ENCODE measurements at places on chromosomes 6 and 20.

GRCh38 chr6:168133168-168133561 lies 54.2 kb upstream of the FRMD1 start:
- no peak overlapping the region for H3K4me3 ChIP-seq
- H3K27me3 ChIP-seq, result peaks cover 4% of the 10 kb centered on the region
- DNase-seq, result no peak
- H3K4me1 ChIP-seq, result peaks cover 5% of the 10 kb centered on the region

DNA sequence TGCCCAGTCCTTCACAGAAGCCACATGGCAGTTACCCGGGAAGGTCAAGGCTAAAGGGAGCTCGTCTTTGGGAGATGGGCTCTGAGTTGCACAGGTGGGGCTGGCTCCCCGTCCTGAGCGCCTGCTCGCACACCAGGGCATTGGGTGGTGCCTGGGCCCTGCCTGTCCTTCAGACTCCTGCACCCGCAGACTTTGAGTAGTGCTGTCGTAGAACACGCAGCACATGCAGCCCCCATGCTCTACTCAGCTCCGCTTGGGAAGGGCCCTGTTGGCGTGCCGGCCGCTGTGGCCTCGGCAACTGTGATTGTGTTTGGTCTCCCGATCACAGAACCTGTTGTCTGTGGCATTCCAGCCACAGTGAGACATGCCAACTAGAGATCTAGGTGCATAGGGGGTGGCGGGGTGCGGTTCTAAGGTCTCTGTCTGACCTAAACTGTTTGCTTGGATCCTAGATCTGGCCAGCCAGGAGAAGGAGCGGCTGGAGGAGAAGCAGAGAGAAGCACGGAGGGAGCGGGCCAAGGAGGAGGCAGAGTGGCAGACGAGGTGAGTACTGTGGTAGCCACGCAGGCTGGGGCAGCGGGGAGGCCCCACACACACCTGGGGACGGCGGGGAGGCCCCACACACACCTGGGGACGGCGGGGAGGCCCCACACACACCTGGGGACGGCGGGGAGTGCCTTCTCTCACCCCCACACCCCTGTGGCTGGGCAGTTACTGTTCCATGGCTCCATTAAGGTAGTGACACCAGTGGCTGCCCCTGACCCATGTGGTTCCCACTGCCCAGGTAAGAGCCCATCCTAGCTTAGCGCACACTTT lies 11.3 kb upstream of the ADRM1 start:
- no peaks in the 10 kb centered on the region for H3K4me1 ChIP-seq
- H3K36me3 ChIP-seq, result no peaks in the 10 kb centered on the region
- H3K4me3 ChIP-seq, result no peak overlapping the region
- peaks cover 3% of the 10 kb centered on the region for H3K27me3 ChIP-seq
- DNase-seq, result no peak

DNA sequence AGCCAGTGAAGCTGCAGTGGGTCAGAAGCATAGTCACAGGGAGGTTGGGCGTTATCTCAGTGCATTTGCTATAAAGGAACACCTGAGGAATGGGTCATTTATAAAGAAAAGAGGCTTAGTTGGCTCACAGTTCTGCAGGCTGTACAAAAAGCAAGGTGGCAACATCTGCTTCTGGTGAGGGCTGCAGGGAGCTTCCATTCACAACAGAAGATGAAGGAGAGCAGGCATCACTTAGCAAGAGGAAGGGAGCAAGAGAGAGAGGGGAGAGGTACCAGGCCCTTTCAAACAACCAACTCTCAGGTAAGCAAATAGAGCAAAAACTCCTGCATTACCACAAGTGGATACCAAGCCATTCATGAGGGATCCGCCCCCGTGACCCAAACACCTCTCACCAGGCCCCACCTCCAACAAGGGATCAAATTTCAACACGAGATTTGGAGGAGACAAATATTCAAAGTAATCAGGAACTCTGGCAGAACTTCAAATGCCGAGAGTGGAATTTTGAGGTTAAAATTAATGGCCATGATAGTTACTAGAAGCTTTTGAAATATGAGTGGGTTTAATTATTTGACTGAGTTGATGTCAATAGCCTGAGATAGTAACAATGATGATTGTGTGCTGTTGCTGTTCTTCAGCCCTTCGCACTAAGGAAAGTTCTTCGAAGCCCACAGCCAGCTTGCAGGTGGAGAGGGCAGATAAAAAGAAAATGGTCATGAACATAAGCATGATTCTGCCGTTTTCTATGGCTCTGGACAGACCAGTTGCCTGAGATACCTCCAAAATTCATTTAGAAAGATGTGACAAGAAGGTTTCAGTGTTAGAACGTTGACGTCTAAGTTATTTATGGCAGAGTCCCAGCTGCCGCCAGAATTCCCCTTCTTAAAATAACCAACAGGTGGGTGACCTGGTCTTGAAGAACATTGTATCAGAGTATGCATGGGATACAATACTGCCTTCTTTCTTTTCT lies 55.3 kb upstream of the ADTRP start:
- H3K4me3 ChIP-seq, result no peak overlapping the region
- no peaks in the 10 kb centered on the region for H3K36me3 ChIP-seq
- peaks cover 2% of the 10 kb centered on the region for H3K4me1 ChIP-seq
- DNase-seq, result no peak
- H3K27ac ChIP-seq, result no peak overlapping the region
- H3K27me3 ChIP-seq, result no peaks in the 10 kb centered on the region

DNA sequence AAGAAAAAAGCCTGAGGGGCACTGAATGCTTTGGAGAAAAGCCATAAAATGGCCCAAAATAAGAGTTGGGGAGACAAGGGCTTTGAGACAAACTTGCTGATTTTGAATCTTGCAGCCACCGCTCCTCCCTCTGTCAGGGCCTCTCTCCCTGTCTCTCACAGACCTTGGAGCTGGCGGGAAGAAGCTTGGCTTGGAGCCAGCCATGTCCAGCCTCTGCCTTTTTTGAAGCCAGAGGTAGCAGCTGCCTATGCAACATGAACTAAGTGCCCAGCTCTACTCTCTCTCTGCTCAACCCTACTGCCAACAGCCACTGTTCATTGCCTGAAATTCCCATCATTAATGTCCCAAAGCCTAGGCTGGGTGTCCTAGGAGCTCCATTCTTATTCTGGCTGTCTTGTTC lies 63.7 kb upstream of the CTNNBL1 start:
- peaks cover 10% of the 10 kb centered on the region for H3K4me1 ChIP-seq
- no peak overlapping the region for H3K27ac ChIP-seq
- H3K4me3 ChIP-seq, result no peak overlapping the region
- H3K27me3 ChIP-seq, result peaks cover 7% of the 10 kb centered on the region

- H3K4me3 ChIP-seq, result no peak overlapping the region
- no peaks in the 10 kb centered on the region for H3K36me3 ChIP-seq
- H3K4me1 ChIP-seq, result no peaks in the 10 kb centered on the region
- no peak overlapping the region for H3K27ac ChIP-seq
- DNase-seq, result no peak
Observed at GRCh38 chr6:39476151-39476550, 153.6 kb upstream of the KCNK16 start.

DNA sequence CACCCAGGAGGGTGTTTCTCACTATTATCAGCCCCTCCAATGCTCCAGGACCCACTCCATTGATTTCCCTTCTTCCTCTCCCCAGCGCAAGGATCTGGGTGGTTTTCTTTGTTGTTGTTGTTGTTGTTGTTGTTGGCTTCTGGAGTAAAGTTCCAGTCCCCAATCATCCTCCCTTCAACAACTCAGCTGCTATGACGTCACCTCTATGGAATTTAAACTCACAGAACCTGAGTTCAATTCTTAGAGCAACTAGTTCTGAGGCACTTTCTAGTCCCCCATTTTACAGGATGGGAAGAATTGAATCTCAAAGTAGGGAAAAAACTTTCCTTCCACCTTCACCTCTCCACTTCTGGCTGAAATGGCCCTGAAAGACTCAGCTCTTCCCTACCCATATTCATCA lies 9.7 kb upstream of the WFDC8 start:
- no peak overlapping the region for H3K27ac ChIP-seq
- no peaks in the 10 kb centered on the region for H3K36me3 ChIP-seq
- no peak for DNase-seq

- DNase-seq, result no peak
- H3K27me3 ChIP-seq, result no peaks in the 10 kb centered on the region
- H3K4me1 ChIP-seq, result no peaks in the 10 kb centered on the region
- H3K36me3 ChIP-seq, result peaks cover 5% of the 10 kb centered on the region
Observed at GRCh38 chr6:148657048-148657447, 89.8 kb upstream of the UST start.

GRCh38 chr20:53654932-53655624 lies 61.4 kb upstream of the ZNF217 start:
- no peak overlapping the region for H3K27ac ChIP-seq
- DNase-seq, result no peak

GRCh38 chr20:44572551-44573500 lies 9.6 kb upstream of the PKIG start:
- no peak overlapping the region for H3K4me3 ChIP-seq
- no peak for DNase-seq
- no peaks in the 10 kb centered on the region for H3K36me3 ChIP-seq
- peaks cover 5% of the 10 kb centered on the region for H3K4me1 ChIP-seq

- peaks cover 5% of the 10 kb centered on the region for H3K27me3 ChIP-seq
- H3K36me3 ChIP-seq, result no peaks in the 10 kb centered on the region
- peak; percentile 92 for DNase-seq
Observed at GRCh38 chr6:79630883-79631692, at the start of gene SH3BGRL2. Gene SH3BGRL2 (plus strand): TSS chr6:79631329. CDS start chr6:79631462, 133 bp downstream.

GRCh38 chr20:39660226-39660625 lies 698.1 kb downstream of the DHX35 start:
- no peaks in the 10 kb centered on the region for H3K36me3 ChIP-seq
- H3K4me1 ChIP-seq, result no peaks in the 10 kb centered on the region
- H3K4me3 ChIP-seq, result no peak overlapping the region
- H3K27ac ChIP-seq, result no peak overlapping the region
- no peak for DNase-seq
- no peaks in the 10 kb centered on the region for H3K27me3 ChIP-seq

GRCh38 chr20:17698384-17698783 lies 1.4 kb upstream of the BANF2 start:
- no peak for DNase-seq
- no peak overlapping the region for H3K27ac ChIP-seq
- H3K4me3 ChIP-seq, result no peak overlapping the region
- no peaks in the 10 kb centered on the region for H3K4me1 ChIP-seq
